ENCODE measurements at places on chromosomes 5 and 9.

GRCh38 chr9:132074736-132075135, 4.9 kb downstream of the MED27 start:
- DNase-seq = no peak

DNA sequence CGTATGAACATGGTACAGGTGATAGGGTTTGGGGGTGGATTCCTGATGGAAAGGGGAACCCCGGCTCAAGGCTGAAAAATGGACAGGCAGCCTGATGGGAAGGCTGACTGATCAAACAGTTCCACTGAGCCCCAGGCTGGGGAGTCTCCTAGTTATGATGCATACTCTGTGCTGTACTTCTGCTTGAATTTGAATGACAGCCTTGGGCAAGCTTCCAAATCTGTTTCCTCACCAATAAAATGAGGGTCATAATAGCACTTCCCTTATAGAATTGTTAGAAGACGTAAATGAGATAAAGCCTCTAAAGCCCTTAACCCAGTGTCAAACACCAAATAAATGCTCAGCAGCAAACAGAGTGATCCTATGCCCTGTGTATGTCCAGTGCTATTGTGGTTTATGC, 478.5 kb upstream of the DMAC1 start:
- DNase-seq = no peak

DNA sequence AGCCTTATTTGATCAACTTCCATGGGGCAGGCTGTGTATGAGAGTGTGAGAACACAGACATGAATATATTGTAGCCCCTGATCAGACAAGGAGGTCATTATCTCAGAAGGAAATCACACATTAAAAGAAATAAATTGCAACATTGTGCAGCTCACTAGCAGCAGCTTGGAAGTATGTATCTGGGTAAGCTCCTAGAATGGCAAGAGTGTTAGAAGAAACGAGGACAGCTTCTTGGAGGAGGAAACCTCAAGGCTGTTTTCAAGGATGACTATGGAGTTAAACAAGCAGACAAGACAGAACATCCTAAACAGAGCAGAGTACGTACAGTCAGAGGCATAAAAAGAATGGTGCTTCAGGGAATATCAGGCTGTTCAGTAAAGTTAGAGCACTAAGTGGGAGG, 511.0 kb downstream of the SLCO4C1 start:
- no peak for DNase-seq

DNA sequence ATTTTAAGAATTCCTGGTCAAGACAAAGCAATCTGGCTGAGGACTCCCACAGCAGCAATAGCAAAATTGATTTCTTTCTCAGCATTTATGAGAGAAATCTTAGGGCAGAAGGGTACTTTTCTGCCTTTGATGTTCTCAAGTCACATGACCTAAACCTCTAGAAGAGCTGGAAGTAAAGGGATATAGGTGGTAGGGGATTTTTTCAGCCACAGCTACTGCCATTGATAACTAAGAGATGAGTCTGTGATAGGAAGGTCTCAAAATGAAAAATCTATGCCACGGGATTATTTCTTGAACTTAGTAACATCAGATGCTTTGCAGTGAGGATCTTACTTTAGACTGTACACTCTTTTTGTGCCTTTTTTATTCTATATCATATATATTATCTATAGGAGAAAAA, 35.6 kb downstream of the IL6ST start:
- no peak for DNase-seq

GRCh38 chr5:88941581-88941980, 58.6 kb upstream of the MEF2C start:
- DNase-seq = no peak

All from CD4-positive, alpha-beta memory T cell (primary cell).